Thyroid gland (tissue), 4 donors: ENCODE measurements at places on chromosomes 12 and 14.
A peak's percentile ranks its signal among the peaks of the same experiment; 100 is the strongest.

- DNase-seq, result no peak
These were observed 48.1 kb downstream of the ADCK1 start for GRCh38 chr14:77848031-77848430.

- no peak for DNase-seq
These were observed 5.9 kb downstream of the FGF6 start for GRCh38 chr12:4439736-4440135.

DNA sequence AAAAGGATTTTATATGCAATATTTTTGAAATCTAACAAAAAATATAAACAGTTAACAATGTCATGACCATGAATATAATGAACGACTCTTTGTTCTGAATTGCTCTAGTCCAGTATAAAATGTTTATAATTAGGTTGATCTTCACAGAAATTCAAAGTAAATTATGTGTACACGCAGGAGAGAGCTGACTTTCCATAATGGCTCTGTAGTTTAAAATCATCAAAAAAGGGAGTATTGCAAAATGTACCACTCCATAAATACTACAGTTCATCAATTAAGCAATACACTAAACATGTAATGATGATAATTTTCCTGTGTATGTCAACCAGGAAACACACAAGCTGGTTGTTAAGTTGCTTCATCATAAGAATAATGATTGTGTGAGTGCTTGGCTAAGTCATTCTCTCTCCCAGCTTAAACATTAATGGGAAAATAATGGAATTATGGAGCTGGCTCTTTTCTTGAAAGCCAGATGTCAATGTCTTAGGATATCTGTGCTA is 189.5 kb upstream of the PLEKHG7 start:
- no peak for DNase-seq

GRCh38 chr12:22527999-22528398 is 16.3 kb downstream of the C2CD5 start:
- no peak for DNase-seq

- no peak for DNase-seq
These were observed 16.0 kb upstream of the AQP2 start for GRCh38 chr12:49934505-49934904.

GRCh38 chr14:22802860-22803686 is 12.2 kb downstream of the SLC7A7 start:
- no peak for DNase-seq

GRCh38 chr12:77364400-77364799 is 299.0 kb upstream of the E2F7 start:
- DNase-seq, result no peak

GRCh38 chr14:103002578-103003350 is 54.6 kb downstream of the CDC42BPB start:
- DNase-seq, result no peak

GRCh38 chr12:132619386-132620112 is 973 bp downstream of the P2RX2 start:
- no peak for DNase-seq

- DNase-seq, result peak; percentile 61
These were observed 8.1 kb upstream of the LHX5 start for GRCh38 chr12:113479590-113480335.

- no peak for DNase-seq
These were observed 105.2 kb upstream of the GPHB5 start for GRCh38 chr14:63423889-63424288.

DNA sequence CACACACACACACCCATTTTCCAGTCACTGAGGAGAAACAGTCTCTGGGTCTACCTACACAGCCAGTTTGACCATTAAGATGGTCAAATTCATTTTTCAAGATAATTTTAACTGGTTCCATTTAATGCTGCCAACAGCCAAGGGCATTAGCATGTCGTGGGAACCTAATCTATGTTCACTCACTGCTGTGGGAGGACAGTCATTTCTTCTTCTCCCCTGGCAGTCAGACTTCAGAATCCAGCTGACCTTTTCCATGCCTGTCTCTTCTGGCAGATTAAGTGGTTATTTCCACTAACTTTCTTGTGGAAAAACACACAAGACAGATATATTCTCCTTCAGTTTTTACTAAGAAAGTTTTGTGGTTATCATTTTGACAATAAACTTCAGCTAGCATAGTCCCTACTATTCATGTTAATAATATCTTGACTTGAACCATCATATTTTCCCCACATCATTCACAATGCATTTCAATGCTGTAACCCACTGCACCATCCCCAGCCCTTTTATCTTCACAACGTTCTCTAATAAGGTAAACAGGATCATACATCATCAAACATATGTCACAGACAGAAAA is 82.2 kb downstream of the DAD1 start:
- DNase-seq, result no peak

GRCh38 chr12:62403031-62403430 is 63.6 kb upstream of the MON2 start:
- no peak for DNase-seq

GRCh38 chr12:12123036-12123604 is 52.4 kb downstream of the BCL2L14 start:
- peak; percentile 4 for DNase-seq

GRCh38 chr12:63353559-63353958 is 202.6 kb upstream of the AVPR1A start:
- DNase-seq, result no peak

GRCh38 chr14:74913986-74914573 is 9.0 kb downstream of the RPS6KL1 start:
- peak; percentile 79 for DNase-seq

DNA sequence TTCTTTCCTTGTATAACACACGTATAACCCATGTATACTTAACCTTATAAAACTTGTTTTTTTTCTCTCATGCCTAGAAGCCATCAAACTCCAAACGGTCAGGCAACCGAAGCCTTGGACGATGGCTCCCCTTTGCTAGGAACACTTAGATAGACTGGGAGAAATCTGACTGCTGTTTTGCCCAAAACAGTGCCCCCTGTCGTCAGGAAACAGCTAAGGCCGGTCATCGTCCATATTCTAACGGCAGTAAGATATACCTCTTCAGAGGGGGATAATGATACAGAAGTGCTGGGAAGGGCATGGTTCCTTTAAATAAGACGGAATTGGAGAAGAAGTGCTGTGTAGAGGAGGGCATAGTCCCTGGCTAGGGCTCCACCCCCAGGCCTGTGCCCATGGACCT is 130.5 kb downstream of the SLC41A2 start:
- no peak for DNase-seq

GRCh38 chr12:9344541-9344940 is 136.3 kb upstream of the PZP start:
- no peak for DNase-seq
